ENCODE measurements at places on chromosomes 5 and 9.

- peak; percentile 78 for DNase-seq
Measured at GRCh38 chr5:148615644-148616275, 38.6 kb downstream of the HTR4 start.

DNA sequence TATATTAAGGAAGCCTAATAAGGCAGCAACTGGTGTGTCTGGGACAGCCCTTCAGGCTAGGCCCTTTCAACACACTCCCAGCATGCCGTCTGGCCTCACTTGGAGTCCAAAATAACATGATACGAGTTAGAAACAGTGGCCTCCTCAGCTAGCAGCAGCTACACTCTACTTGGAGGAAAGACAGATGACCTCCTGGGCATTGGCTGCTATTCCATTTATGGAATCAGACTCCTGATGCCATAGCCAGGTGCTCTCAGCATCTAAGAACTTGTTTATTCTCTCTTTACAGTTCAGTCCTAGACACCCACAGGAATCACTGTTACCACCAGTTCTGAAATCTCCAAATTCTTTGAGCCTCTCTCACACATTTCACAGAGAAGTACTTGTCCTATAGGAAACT lies 31.8 kb downstream of the RUSC2 start:
- DNase-seq: peak; percentile 63

DNA sequence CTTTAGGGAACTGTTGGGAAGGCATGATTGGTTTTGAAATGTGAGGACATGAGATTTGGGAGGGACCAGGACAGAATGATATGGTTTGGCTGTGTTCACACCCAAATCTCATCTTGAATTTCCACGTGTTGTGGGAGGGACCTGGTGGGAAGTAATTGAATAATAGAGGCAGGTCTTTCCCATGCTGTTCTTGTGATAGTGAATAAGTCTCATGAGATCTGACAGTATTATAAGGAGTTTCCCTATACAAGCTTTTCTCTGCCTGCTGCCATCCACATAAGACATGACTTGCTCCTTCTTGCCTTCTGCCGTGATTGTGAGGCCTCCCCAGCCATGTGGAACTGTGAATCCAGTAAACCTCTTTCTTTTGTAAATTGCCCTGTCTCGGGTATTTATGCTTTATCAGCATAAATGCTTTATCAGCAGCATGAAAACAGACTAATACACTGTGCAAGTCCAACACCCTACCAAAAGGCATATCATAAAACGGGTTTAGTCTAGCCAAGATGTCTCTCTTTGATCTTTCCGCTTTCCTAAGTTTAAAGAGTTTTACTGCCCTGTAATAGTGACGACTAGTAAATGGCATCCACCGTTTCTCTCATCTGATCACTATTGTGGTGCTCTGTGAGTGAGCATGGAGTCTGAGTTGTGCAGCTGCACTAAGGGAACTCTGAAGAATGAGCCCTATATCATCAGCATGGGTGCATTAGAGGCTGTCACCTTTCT lies 12.9 kb upstream of the ZNF782 start:
- DNase-seq: no peak

- DNase-seq: no peak
Measured at GRCh38 chr5:125045646-125046045, 299.2 kb upstream of the ZNF608 start.

All from M059J (cell line).